ENCODE measurements at places on chromosomes 4 and X.

GRCh38 chr4:16759931-16760582 lies 138.4 kb downstream of the LDB2 start:
- DNase-seq = no peak

DNA sequence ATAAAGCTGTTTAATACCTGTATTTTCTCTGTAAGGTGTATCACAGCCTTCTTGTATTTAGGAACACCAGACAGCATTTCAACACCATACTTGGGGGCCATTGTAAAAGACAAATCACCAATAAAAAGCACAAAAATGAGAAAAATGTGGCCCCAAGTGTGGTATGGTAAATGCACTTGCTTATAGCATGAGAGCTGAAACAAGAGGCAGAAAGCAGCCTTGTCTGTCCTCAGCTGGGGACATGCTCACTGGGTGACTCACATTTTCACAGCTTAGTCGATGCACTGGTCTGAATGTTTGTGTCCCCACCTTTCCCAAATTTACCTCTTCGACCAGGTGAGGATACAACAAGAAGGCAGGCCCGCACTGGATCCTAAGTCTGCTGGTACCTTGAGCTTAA lies 639.7 kb upstream of the AGA start:
- DNase-seq = no peak

- no peak for DNase-seq
Observed at GRCh38 chr4:133156556-133156955, 7.5 kb downstream of the PCDH10 start.

GRCh38 chr4:173280998-173281397 lies 53.2 kb downstream of the HMGB2 start:
- DNase-seq = no peak

- DNase-seq = no peak
Observed at GRCh38 chrX:119229253-119229615, 6.9 kb upstream of the PGRMC1 start.

DNA sequence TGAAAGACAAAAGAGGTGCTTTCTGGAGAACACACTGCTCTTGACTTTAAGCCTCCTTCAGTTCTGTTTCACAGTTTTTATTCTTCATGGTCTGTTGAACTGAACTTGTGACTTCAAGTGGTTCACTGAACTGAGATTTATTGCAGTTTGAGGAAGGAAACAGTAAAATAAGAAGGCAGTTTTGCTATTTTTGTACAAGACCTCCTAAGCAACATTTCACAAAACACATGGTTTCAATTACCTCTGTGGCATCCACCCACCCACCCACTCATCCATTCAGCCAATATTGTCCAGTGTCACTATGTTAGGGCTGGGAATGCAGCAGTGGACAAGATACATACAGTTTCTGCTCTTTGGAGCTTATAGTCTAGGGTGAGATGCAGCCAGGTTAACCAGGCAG lies 131.3 kb downstream of the IL1RAPL2 start:
- DNase-seq = no peak

DNA sequence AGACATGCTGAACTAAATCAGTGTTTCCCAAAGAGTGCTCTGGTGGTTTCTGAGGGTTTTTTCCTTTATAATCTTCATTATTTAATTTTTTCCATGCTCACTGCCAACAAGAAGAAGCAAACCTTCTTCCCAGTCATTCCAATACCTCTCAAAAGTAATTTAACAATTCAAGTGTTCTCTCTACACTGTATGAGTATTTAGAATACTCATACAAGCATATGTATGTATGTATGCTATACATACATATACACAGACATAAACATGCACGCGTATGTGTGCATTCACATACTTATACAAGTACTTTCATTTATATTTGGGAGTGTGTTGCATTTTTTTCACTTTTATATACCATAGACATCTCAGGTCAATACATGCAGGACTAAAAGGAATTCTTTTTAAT lies 54.3 kb upstream of the TXK start:
- DNase-seq = no peak
